Type B pancreatic cell (in vitro differentiated cells): ENCODE measurements at places on chromosomes 3 and 15.

GRCh38 chr3:197718891-197719290 is 17.8 kb downstream of the RUBCN start:
- DNase-seq = no peak

GRCh38 chr3:8619548-8619947 is 25.1 kb downstream of the SSUH2 start:
- DNase-seq = no peak

DNA sequence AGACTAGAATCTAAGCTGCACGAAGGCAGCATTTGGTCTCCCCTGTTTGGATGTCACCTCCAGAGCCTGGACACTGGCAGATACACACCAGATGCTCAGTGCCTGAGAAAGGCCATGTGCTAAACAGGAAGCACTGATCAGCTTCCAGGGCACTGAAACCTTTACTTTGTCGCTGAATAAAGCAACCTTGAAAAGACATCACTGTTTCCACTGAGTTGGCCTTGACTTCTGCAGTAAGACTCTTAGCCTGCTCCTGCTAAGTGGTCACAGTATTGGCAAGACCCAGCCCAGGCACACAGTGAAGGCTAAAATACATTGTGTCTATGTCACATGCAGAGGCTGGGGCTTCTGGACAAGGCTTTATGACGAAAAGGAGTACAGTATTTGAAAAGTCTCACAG is 104.3 kb upstream of the ICE2 start:
- DNase-seq = no peak

DNA sequence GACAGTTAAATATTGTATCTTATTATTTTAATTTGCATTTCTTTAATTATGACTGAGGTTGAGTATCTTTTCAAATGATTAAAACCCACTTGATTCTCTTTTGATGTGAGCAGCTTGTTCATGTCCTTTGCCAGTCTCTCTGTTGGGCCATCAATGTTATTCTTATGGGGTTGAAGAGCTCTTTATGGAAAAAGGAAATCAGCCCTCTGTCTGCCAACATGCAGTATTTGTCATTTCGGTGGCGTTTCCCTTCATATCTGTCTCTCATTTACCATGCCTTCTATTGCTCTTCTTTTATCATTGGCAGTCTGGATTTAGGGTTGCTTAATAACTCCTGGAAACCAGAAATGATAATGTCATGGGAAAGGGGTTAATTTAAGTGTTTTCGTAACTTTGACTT is 340.7 kb upstream of the DNAJC19 start:
- DNase-seq = no peak

- no peak for DNase-seq
Measured at GRCh38 chr3:93855401-93855800, 118.3 kb downstream of the PROS1 start.

DNA sequence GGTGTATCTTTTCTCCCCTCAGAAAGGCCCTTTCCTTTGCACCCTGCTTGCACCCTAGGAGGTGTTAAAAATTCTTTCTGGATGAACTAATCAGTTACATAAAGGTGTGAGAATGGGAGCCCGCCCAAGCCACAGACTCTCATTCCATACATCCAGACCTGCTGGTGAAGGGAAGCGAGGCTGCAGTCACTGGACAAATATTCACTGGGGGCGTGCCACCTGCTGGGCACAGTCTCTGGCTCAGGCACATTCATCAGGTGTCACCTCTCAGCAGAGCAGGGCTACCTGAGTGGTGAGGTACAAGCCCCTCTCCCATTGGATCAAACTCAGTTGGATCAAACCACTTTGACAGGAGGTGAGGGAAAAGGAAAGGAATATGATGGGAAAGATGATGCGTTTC is 52.0 kb downstream of the NTRK3 start:
- DNase-seq = no peak

DNA sequence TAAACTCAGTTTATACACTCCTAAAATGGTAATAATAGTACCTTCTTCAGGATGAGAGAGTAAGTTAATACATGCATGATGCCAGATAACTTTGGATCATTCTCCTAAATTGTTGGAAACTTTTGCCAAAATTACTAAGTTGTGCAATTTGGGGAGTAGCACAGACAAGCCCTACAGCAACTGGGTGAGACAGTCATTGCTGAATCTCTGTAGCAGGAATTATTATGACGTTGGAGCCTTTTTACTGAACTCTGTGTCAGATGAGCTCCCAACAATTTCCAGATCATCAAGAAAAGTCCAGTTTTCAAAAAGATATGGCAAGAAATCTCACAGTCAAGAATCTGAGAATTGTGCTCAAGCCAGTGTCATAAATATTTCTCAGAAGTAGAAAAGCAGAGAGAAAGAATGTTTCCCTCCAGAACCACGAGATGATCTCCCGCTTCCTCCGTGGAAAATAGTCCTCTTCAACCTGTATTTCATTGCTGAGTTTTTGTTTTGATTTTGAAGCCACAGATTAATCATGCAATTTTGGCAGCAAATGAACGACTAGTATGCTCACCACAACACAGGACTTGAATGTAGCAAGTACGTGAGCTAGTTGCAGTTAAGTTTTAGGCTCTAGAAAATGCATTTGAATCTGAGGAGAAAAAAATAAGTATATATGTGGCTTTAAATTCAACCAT is 485.4 kb downstream of the CNTN6 start:
- DNase-seq = no peak

DNA sequence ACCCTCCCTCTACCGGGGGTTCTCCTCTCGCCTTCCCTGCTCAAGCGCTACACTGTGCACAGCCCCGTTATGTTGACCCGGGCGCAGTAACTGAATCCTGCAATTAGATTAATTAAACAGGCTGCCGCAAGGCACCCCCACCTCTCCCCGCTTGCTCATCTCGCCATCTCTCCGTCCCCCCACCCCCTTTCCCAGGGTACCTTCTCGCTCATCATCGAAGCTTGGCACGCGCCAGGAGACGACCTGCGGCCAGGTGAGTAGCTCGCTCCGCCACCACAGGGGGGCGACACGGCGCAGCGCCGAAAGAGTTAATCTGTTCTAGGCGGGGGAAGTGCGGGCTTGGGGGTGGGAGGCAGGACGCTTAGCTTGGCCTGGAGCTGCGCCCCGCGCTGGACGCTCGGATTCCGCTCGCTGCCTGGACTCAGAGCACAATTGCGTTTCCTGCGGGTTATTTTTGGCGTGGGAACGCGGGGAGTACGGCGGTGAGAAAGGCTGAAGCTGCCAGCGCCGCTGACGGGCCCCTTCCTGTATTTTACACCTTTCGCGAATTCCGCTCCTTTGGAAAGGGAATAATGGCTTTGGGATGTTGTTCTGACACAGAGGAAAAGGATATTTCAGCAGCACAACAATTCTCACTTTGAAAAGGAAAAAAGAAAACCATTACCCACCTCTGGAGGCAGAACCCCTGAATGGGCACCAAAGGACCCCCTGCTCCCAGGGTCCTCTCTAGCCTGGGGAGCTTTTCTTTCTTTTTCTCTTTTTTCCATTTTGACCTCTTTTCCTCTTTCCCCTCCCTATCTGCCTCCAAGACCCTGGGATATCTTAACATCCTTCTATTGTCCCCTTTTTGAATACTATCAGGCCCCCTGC is 1.5 kb downstream of the DLL4 start:
- peak; percentile 74 for DNase-seq

DNA sequence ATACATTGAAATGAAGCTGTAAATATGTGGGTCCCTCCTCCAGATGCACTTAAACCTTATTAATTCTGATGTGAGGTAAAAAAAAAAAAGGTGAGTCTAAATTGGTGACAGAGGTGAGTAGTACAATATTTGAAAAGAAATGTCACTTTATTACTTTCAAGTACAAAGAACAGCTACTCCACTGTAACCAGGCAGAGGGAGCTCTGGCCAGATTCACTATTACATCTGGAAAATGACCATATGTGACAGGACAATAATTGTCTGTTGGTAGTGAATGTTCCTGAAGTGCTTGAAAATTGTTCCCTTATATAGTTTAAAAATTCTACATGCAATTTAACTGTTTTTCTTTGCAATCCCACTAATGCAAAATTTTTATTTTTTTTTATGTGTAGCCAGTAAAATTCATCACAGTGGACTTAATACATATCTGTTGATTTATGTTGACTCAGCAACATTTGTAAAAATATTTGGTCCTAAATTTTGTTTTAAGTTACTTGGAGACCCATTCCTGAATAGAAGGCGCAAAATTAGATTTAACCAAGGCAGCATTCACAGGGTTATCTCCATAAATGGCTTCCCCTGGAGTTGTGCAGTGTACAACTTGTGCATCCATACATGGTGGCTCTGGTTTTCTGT is 231.9 kb upstream of the TBC1D5 start:
- DNase-seq = no peak

- DNase-seq = no peak
Measured at GRCh38 chr3:39096775-39097174, 10.7 kb downstream of the GORASP1 start.

DNA sequence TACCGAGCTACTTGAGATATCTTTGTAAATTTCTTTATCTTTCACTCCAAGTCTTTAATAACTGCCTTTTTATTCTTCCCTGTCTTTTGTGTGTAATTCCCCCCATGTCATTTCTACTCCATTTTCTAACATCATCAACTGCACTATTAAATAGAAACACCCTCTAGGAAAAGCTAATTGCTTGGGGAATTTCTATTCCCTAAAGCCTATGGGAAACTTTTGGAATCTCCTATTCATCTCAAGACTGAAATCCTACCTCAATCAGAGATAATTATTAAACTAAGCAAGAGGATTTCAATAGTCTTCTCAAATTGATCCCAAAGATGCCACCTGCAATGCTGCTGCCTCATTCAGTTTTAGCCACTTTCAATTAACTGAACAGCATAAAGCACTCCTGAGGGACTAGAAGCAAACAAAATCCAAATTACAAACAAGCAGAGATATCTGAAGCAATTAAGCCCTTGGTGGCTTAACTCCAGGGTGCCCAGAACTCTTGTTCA is 598.7 kb downstream of the IGSF11 start:
- DNase-seq = no peak

DNA sequence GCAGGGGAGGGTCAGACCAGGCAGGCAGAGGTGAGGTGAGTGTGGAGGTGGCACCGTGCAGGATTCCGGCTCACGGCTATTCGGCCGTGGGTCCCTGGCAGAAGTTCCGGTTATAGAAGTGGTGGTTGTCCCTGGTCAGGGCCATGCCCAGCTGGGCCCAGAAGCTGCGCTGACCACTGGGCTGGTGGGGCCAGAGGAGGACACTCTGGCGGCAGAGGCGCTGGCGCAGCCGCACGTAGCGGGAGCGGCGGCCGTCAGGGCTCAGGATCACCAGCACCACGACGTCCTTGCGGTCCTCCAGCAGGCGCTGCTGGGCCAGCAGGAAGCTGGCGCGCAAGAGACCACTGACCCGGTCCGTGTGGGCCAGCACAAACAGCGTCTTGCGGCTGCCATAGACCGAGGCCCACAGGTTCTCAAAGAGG is 4.3 kb downstream of the TLR9 start:
- DNase-seq = no peak

DNA sequence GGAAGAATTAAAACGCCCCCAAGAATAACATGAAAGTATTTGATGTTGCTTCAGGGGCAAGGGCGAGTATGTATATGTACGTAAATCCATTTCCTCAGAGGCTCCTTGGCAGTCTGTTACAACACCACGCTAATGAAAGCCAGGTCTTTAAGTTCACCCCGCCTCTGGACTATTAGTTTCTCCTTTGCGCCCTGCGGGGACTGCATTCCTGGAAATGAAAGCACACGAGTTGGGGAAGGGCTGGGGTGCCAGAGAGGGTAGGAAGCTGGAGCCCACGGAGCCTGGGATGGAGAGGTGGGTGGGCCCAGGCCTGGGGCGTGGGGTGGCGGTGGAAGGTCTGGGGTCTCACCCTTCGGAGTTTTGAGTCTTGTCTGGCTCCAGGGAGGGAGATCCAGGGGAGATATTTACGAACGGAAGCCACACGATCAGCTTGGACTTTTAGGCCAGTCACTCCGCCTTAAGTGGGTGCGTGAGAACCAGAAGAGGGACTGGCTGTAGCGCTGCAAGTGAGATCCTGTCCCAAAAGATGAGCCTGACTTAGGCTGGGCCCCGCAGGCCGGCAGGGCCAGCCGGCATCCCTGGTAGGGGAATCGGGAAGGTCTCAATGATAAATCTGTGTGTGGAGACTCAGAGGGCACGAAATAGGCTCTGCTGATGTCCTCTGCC is 1.6 kb upstream of the PLCL2 start:
- no peak for DNase-seq

GRCh38 chr3:114756506-114757279 is 390.4 kb downstream of the ZBTB20 start:
- DNase-seq = no peak
